SK-N-SH (cell line): ENCODE measurements at places on chromosomes 4 and X.

GRCh38 chr4:73917081-73917501 lies 47.9 kb downstream of the CXCL1 start:
- DNase-seq = no peak

- DNase-seq = no peak
These were observed 50.2 kb upstream of the GRIA2 start for GRCh38 chr4:157170321-157170720.

GRCh38 chrX:13024986-13025385 lies 19.4 kb downstream of the FAM9C start:
- no peak for DNase-seq

GRCh38 chr4:130416228-130416627 lies 1320.3 kb downstream of the C4orf33 start:
- DNase-seq = no peak

DNA sequence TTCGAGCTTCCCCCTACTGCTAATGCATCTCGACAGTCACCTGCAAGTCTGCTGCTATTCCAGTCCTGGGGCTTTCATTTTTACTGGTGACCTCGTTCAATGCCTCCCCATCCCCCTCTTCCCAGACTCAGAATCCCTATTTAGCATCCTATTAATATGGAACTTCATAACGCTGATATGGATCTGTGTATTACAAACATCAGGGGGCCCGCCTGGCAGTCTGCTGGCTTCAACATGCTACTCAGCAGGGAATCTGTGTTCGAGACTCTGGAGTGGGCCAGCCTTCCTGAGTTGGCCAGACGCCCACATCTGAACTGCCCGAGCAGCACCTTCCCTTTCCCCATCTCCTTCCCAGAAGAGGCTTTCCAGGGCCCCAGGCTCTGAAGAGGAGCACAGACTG lies 173.9 kb upstream of the PPARGC1A start:
- DNase-seq = peak; percentile 11

GRCh38 chr4:124417371-124417770 lies 295.2 kb downstream of the ANKRD50 start:
- DNase-seq = no peak

DNA sequence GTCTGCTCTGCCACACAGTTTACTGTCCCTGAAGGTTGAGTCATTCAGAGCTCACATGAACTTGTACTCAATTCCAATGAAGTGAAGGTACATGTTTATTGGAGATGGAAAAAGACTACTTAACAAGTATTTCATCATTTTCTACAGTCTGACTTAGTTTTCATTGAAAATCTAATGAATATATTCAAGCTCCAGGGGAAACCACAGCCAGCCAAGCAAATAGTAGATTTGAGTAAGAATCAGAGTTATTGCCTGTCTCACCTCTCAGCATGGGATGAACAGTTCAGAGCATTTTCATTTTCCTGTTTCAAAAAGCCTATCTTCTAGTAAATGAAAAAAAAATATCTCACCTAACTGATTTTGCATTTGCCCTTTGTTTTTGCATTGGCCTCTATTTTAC lies 1249.4 kb upstream of the DIAPH2 start:
- DNase-seq = no peak

DNA sequence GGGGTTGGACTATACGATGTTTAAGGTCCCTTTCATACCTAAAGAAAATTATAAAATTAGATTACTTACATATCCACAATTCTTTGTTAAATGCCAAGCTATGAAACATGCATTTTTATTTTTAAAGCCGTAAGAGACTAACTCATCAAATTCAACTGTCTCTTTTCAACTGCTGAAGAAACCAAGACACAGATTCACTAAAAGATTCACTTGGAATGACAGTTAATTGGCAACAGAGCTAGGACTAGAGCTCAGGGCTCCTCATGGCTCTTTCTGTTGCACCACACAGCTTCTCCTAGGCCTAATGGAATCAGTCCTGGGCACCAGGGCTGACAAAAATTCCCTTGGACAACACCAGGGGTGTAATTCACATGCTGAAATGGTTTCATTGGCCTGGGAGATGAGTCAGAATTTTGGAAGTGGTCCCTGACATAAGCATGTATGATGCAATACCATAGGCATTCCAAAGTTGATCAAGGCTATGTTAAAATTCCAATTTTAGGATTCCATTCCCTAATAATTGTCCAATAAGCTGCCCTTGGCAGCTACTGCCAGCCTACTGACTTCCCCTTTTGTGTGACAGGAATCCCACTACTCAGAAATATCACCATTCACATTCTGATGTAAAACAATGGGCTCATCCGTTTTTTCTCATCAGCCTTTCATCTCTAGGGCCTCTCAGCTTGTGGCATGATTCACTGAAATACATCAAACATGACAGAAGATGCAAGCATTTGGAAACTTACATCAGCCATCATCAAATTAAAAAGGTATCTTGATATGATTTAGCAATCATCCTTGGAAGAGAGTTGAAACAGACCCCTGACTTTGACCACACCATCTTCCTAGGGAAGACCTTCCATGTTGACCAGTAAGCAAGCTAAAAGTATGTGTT lies 54.2 kb downstream of the PLAC1 start:
- no peak for DNase-seq

GRCh38 chr4:153418558-153418957 lies 47.6 kb upstream of the TMEM131L start:
- peak; percentile 35 for DNase-seq

DNA sequence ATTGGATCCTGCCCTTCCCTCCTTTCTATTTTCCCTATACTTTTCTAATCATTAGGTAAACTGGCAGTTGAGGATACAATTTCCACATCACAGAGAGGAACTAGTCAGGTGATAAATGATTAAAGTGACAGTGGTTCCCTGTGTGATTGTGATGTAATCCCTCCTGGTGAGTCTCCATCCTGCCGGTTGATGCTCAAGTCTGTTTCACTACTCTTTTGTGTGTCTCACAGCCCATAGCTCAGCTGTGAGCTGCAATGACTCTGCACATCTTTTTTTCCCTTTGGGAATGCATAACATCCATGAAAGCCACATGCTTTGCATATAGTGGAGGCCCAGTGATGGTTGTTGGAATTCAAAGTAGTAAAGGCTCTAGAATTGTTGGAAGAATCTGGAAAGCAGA lies 60.4 kb downstream of the CCNI start:
- DNase-seq = no peak

DNA sequence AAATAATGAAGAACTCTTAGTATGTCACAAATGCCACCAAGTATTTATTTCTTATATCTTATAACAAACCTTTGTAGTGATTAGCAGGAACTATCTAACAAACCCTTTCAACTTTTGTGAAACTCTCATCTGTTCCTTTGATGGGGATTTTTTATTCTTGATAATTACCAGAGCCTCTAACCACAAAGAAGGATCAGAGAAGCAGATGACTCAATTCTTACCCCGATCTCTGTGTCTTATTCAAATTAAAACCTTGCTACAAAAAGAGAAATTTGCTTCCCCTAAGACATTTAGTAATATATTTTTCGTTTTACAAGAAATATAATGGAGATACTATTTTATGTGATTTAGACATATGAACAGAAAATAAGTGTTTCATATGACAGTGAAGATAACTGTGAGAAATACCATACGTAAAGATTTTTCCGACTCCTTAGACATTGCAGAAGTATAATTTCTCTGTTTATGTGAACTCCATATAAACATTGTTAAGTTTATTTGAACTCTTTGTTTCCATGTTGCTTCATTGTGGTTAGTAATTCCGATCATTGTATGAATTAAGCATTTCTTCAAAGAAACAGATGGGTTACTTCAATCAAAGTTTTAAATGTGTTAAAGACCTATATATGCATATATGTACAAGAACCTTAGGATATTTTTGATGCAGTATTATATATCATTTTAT lies 205.4 kb downstream of the CFAP299 start:
- no peak for DNase-seq

GRCh38 chrX:132508834-132509233 lies 20.0 kb upstream of the MBNL3 start:
- no peak for DNase-seq

DNA sequence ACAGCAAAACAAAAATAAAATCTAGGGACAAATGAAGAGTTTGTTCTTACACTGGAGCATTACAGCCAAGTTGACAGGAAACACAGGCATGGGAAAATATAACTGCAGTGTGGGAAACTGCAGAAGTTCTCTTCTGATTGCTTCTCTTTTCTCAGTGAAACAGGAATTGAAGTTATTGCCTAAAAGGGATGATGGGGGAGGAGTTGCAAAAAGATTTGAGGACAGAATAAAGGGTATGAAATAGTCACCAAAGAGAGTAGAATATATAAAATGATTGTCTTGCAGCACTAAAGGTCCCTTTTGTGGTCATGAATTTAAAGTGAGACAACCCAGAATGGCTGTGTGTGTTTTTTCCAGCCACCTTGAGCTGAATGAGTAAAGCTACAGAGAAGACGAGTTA lies 103.7 kb downstream of the JADE1 start:
- no peak for DNase-seq

DNA sequence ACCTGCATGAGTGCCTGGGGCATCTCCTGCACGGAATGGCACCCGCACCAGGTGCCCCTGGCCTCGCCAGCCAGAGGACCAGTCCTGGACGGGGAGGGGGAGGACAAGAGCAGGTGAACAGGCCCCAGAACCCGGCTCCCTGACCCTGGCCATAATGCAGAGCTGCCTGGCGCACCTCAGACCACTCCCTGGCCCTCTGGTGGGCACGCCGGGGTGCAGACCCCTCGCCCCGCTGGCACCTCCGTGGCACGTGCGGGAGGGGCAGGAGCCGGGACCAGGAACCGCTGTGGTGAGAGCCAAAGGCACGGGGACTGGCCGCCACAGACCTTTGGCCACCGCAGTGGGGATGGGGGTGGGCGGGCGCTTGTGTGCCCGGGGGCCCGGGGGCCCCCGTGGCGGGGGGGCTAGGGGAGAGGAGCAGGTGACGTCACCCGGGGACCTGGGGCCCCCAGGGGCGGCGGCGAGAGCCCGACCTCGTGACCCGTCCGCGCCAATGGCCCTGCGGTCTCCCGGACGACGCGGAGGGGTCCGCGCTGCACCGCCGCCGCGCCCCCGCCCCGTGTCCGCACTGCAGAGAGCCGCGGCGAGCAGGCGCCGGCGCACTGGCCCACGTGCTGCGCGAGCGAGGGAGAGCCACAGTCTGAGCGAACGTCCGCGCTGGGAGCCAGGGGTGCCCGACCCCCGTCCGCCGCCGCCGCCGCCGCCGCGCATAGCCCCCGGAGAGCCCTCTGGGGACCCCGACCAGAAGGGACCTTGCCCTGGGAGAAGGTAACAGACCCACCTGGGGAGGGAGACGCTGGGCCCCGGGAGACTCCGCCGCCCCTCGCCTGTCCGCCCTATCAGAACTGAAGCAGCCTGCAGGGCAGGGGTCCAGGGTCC lies at the start of gene PNMA3:
Gene PNMA3, plus strand, starts transcription at position 600 of the 879 bp plus-strand sequence. CDS start 586 bp downstream, outside the sequence.
- peak; percentile 79 for DNase-seq

DNA sequence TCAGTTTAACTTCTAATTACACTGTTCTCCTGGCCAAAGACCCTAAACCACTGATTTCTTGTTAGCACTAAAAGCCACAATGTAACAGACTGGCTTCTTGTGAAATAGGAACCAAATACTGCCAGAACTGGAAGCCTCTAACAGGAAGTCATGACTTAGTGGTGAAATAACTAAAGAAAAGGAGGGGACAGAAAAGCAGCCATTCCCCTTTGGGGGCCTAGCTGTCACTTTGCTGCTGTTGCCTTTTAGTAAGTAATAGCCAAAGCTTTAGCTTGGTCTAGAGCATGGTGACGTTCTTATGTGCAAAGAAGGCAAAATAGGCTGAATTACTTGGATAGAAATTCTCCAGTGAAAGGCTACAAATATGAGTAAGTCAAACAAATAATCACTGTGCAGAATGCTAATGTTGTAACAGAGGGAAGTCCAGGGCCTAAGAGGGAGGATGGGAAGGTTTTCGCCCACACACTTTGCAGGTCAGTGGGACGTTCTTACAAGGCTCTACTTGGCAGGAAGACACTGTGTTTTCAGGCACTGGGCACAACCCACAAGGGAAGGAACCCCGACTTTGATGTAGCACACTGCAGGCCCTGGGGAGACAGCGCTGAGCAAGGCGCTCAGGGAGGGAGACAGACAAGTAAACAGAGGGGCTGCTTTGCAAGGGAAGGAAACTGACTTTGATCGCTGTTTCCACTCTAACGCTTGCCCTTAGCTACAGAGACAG lies 16.7 kb downstream of the GAB3 start:
- no peak for DNase-seq

DNA sequence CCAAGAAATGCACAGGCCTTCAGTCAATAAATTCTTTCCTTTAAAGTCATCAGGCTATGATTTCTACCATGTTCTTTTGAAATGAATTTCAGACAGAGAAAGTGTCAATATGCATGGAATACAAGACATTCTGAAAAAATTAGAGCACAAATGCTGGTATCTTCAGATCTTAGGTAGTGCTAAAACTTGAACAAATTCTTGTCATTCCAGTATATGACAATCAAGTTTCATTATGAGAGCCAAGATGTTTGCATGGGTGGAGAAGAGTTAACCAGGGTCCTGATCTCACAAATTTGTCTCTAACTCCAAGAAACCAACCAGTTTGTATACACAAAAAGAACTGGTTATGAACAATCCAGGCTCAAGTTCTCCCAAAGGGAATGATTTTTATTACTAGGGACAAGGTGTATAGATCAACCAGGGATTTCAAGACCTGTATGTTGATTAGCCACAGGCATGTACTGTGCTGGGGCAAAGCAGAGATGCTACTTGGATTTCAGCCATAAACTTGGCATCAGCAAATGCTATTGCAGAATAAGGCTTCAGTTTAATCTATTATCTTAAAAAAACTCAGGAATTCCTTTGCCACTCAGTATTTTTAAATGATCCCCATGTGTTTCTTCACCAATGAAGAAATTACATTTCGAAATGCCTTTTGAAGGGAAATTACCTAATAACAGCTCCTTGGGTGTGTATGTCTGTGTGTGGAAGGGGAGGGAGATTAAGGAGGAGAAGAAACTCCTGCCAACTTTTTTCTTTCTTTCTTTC lies 69.7 kb downstream of the FANCB start:
- DNase-seq = no peak

DNA sequence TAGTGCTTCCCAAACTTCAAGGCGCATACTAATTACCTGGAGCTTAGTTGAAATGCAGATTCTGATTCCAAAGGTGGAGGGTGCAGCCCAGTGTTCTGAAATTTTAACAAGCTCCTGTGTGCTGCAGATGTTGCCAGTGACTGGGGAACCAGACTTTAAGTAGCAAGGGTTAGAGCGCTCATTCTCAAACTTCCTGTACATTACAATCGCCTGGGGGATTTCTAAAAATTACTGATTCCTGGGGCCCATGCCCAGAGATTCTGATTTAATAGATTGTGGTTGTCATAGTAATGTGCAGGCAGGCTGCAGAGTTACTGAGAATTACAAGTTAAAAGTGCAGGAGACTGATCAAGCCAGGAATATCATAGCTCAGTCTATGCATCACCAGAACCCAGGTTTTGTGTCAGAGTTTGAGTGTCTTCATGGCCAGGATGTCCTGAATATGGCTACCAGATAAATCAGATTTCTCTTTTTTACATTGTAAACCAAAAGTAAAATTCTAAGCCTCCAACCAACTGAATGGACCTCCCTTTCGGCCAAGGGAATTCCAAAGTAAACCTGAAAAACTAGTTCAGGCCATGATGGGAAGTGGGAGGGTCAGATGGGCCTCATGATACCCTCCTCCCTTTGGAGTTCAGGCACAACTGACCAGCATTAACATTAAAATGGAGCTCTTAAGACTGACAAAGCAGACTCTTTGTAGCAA lies 121.6 kb downstream of the ATXN3L start:
- DNase-seq = peak; percentile 5

- DNase-seq = no peak
These were observed 195.4 kb upstream of the MAMLD1 start for GRCh38 chrX:150167482-150168324.
